ENCODE measurements at places on chromosomes 7 and 10. TPM values are rescaled to one million over a fixed set of nuclear protein-coding genes. Genes with fewer than 3 reads are reported as not detected.

DNA sequence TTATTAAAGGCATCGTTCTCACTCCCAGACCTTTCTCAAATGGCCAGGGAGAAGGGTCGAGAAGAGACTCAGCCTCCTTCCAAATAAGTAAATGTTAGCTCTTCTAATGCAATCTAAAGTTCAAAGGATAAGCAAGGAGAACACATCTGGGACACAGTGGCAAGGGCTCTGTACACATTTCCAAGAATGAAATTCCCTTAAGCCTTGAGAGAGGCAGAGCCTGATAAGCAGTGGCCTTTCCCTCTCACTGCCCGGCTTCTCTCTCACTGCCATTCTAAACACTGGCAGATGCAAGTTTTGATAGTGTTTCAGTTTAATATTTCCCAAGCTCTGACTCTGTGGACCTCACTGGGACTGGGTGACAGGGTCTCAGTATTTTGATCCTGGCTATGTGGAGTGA lies 35.1 kb upstream of the EXOC4 start:
- no peak overlapping the region for H3K27ac ChIP-seq
- H3K4me3 ChIP-seq = no peak overlapping the region
- no peaks in the 10 kb centered on the region for H3K27me3 ChIP-seq
- no peak for DNase-seq
- H3K4me1 ChIP-seq = no peaks in the 10 kb centered on the region
- H3K36me3 ChIP-seq = no peaks in the 10 kb centered on the region

- H3K4me3 ChIP-seq = no peak overlapping the region
- DNase-seq = no peak
- H3K27ac ChIP-seq = no peak overlapping the region
- no peaks in the 10 kb centered on the region for H3K36me3 ChIP-seq
- H3K4me1 ChIP-seq = peaks cover 9% of the 10 kb centered on the region
Measured at GRCh38 chr10:132511121-132512051, 26.2 kb upstream of the INPP5A start.

The PAPOLB gene
- total RNA-seq = 0.20 TPM

GRCh38 chr7:40921589-40922315 lies 781.1 kb downstream of the INHBA start:
- no peaks in the 10 kb centered on the region for H3K4me1 ChIP-seq
- H3K4me3 ChIP-seq = no peak overlapping the region
- no peaks in the 10 kb centered on the region for H3K27me3 ChIP-seq
- H3K36me3 ChIP-seq = no peaks in the 10 kb centered on the region

GRCh38 chr10:110762849-110763211 lies 108.9 kb upstream of the PDCD4 start:
- no peaks in the 10 kb centered on the region for H3K36me3 ChIP-seq
- no peak overlapping the region for H3K27ac ChIP-seq
- H3K4me1 ChIP-seq = no peaks in the 10 kb centered on the region

- no peaks in the 10 kb centered on the region for H3K4me1 ChIP-seq
- H3K27ac ChIP-seq = no peak overlapping the region
- DNase-seq = no peak
- no peak overlapping the region for H3K4me3 ChIP-seq
Measured at GRCh38 chr7:96121752-96122151, 200.1 kb downstream of the SLC25A13 start.

The DPYSL4 gene
- 5.4 TPM for total RNA-seq

The PLCE1 gene
- total RNA-seq = 2.5 TPM

GRCh38 chr7:155222061-155222460 lies 75.6 kb upstream of the INSIG1 start:
- no peaks in the 10 kb centered on the region for H3K36me3 ChIP-seq
- no peaks in the 10 kb centered on the region for H3K27me3 ChIP-seq
- no peak for DNase-seq
- H3K27ac ChIP-seq = no peak overlapping the region
- no peak overlapping the region for H3K4me3 ChIP-seq

- H3K27ac ChIP-seq = no peak overlapping the region
- peaks cover 8% of the 10 kb centered on the region for H3K4me1 ChIP-seq
- H3K27me3 ChIP-seq = no peaks in the 10 kb centered on the region
- H3K4me3 ChIP-seq = peak overlapping the region; percentile 28
- H3K36me3 ChIP-seq = no peaks in the 10 kb centered on the region
Measured at GRCh38 chr7:30920584-30921539, 9.2 kb downstream of the AQP1 start.

DNA sequence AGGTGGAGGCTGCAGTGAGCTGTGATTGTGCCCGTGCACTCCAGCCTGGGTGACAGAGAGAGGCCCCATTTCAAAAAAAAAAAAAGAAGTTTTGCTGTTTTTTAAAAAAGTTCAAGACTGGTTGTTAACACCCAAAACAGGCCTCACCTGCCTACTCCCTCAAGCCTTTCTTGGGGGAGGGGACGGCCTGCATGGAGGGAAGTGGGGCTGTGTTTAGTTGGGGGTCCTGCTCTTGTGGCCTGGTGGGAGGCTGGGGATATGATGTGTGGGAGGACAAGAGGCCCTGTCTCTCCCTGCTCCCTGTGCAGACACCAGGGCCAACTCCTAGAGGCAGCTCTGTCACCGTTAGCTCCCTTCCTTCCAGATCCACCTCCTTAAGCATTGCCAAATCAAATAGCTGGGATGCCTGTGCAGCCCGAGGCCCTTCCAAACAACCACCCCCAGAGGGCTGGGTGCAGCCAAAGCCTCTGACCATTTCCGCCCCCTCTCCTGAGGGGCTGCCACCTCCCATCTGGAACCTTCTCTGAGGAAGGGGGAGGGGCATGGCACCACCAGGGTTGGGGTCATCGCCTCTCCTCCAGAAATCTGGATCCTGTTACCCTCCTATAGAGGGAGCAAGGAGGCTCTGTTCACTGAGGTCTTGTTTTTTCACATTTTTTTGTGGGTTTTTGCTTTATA lies 32.9 kb upstream of the ANKRD2 start:
- peaks cover 63% of the 10 kb centered on the region for H3K4me1 ChIP-seq
- H3K27ac ChIP-seq = no peak overlapping the region
- DNase-seq = no peak
- H3K4me3 ChIP-seq = no peak overlapping the region
- H3K27me3 ChIP-seq = no peaks in the 10 kb centered on the region

GRCh38 chr7:108869070-108869469 lies 299.4 kb downstream of the DNAJB9 start:
- no peaks in the 10 kb centered on the region for H3K27me3 ChIP-seq
- H3K4me1 ChIP-seq = no peaks in the 10 kb centered on the region
- no peak overlapping the region for H3K4me3 ChIP-seq
- no peak overlapping the region for H3K27ac ChIP-seq
- DNase-seq = no peak

The ERVW-1 gene
- total RNA-seq = not detected

GRCh38 chr10:75165684-75166622 lies 44.6 kb upstream of the VDAC2 start:
- no peaks in the 10 kb centered on the region for H3K4me1 ChIP-seq
- no peaks in the 10 kb centered on the region for H3K36me3 ChIP-seq
- H3K27ac ChIP-seq = no peak overlapping the region
- DNase-seq = no peak

- H3K4me3 ChIP-seq = no peak overlapping the region
- no peaks in the 10 kb centered on the region for H3K36me3 ChIP-seq
- no peak overlapping the region for H3K27ac ChIP-seq
- DNase-seq = no peak
- H3K4me1 ChIP-seq = no peaks in the 10 kb centered on the region
Measured at GRCh38 chr10:89363729-89364442, 14.0 kb upstream of the IFIT1B start.

The TMEM229A gene
- not detected for total RNA-seq

DNA sequence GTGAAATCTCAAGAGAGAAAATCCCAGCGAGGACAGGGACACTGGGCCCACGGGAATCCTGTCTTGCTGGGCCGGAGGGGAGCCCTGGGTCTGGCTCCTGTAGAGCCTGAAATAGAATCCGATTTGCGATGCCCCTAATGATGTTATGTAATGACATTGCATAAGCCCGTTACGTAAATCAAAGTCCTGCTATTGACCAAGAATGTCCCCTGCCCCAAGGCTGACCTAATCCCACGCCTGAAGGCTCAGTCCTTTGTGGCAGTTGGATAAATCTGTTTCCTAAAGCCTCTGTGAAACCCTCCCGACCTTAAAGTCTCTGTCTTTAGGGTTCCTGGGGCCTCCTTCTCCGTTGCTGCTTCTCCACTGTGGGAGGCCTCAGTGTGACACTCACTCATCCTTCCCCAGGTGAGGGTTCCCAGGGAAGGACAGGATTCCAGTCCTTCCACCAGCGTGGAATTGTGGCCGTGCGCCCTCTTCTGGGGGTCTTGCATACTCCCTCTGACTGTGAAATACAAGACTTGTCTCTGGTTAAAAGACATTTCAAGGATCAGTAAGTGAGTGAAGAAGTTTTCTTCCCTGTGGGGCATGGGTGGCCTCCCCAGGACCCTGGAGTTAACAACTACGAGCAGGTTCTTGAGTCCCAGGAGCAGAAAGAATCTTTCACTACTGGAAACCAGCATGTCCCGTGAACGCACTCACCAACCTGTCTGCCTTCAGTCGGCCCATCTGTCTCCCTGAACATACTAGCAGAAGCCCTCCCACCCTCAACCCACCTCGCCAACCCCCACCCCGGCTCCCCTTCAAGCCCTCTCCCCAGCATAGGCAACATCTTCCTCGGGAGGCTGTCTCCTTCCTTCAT lies 19.8 kb downstream of the ZNF467 start:
- no peak overlapping the region for H3K4me3 ChIP-seq
- H3K27ac ChIP-seq = no peak overlapping the region
- H3K27me3 ChIP-seq = no peaks in the 10 kb centered on the region
- H3K36me3 ChIP-seq = no peaks in the 10 kb centered on the region
- H3K4me1 ChIP-seq = peaks cover under 1% of the 10 kb centered on the region

The CLDN4 gene
- total RNA-seq = 234 TPM

GRCh38 chr10:79292891-79293746 lies 54.1 kb upstream of the PPIF start:
- no peak overlapping the region for H3K27ac ChIP-seq
- no peaks in the 10 kb centered on the region for H3K27me3 ChIP-seq
- DNase-seq = no peak
- H3K4me3 ChIP-seq = no peak overlapping the region
- H3K36me3 ChIP-seq = no peaks in the 10 kb centered on the region
- no peaks in the 10 kb centered on the region for H3K4me1 ChIP-seq

The OR2A12 gene
- total RNA-seq = not detected

GRCh38 chr10:488081-488932 lies 201.2 kb downstream of the DIP2C start:
- H3K27me3 ChIP-seq = no peaks in the 10 kb centered on the region
- no peak overlapping the region for H3K4me3 ChIP-seq
- no peak overlapping the region for H3K27ac ChIP-seq
- DNase-seq = no peak
- no peaks in the 10 kb centered on the region for H3K36me3 ChIP-seq

- H3K36me3 ChIP-seq = no peaks in the 10 kb centered on the region
- no peaks in the 10 kb centered on the region for H3K27me3 ChIP-seq
- DNase-seq = no peak
- no peaks in the 10 kb centered on the region for H3K4me1 ChIP-seq
Measured at GRCh38 chr7:30247541-30248401, 36.6 kb upstream of the ZNRF2 start.

DNA sequence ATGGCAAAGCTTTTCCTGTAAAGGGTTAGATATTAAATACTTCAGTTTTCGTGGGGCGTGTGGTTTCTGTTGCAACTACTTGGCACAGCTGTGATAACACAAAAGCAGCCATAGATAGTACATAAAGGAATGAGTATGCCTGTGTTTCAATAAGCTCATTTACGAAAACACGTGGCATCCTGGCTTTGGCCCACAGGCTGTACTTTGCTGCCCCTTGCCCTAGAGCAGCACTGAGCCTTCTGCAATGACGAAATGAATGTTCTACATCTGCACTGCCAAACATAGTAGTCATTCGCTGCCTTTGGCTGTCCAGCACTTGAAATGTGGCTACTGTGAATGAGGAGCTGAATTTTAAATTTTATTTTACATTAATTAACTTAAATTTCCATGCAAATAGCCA lies 376.2 kb upstream of the TPK1 start:
- H3K27me3 ChIP-seq = no peaks in the 10 kb centered on the region
- no peak for DNase-seq
- no peak overlapping the region for H3K27ac ChIP-seq
- no peaks in the 10 kb centered on the region for H3K4me1 ChIP-seq
- no peak overlapping the region for H3K4me3 ChIP-seq

The MKX gene
- total RNA-seq = 27.5 TPM

- H3K4me1 ChIP-seq = no peaks in the 10 kb centered on the region
- H3K27ac ChIP-seq = no peak overlapping the region
- no peak overlapping the region for H3K4me3 ChIP-seq
- no peak for DNase-seq
- H3K27me3 ChIP-seq = no peaks in the 10 kb centered on the region
- H3K36me3 ChIP-seq = no peaks in the 10 kb centered on the region
Measured at GRCh38 chr7:22420008-22420407, 63.1 kb upstream of the RAPGEF5 start.

DNA sequence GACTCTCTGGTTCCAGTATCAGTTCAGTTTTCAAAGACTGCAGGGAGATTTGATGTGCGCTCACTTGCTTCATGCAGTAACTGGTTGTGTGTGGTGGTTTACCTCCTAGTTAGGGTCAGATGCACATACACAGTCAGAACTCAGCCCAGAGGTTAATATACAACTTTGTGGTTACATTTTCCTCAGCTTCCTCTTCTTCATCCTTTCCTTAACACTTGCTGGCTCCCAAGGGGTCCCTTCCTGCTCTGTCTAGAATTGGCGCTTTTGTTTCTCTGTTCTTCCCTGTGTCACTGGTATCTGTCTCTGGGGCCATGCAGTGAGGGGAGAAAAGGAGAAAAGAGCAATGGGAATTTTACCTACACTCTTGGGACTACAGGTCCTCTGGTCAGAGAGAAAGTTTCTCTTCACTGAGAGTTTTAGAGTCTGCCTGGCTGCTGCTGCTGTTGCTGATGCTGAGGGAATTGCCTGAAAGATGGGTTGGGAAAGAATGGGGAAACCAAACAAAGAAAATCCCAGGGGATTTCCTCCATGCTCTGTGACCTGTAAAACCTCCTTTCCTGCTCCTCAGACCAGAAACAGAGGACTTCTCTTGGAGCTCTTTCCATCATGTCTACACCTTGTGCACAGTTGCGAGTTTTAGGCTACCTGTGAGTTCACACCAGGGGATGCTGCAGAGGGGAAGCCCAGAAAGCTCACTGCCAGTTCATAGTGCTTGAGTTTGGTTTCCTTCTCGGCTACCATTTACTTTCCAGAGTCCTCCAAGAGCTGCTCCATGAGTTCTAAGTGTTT lies 74.6 kb downstream of the WDFY4 start:
- no peak overlapping the region for H3K27ac ChIP-seq
- H3K36me3 ChIP-seq = no peaks in the 10 kb centered on the region
- no peak overlapping the region for H3K4me3 ChIP-seq
- H3K4me1 ChIP-seq = no peaks in the 10 kb centered on the region
- DNase-seq = no peak
